ENCODE measurements at places on chromosomes 6 and 20.
A peak's percentile ranks its signal among the peaks of the same experiment; 100 is the strongest.

GRCh38 chr6:149242883-149243282 lies 74.6 kb upstream of the TAB2 start:
- no peak for DNase-seq

DNA sequence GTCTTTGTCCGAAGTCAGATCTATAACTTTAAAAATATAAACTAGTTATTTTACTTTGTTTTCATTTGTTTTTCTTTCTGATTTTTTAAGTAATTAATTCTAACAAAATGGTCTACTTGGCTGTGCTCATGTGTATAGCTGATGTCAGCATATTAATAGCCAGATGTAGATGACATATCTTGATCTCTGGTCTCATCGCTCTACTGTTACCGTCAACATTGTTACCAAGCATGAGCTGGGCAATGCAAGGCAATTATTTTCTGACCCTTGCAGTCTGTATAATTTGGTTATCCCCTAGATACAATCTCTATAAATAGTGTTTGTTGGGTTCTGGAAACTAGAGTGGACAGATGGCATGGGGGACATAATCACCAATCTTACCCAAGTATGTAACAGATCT lies 151.6 kb upstream of the PTPRK start:
- DNase-seq, result no peak

DNA sequence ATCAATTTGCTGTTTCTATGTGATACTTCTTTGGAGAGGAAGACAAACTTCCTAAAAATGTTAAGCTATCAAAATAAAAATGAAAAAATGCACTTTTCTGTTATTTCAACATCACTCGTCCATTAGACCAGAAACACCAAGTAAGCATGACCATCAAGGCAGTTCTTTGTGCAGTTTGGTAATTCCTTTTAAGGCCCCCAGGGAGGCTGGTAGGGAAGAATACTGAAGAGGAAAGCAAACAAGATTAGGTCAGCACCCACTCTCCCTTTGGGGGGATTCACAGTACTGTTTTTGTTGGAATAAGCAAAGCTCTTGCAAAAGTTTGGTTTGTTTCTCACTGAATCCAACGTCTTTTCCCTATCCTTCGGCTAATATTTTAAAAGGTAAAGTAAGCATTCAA lies 206.8 kb upstream of the SLC35B3 start:
- no peak for DNase-seq

- peak; percentile 25 for DNase-seq
Measured at GRCh38 chr20:19695081-19695480, 63.0 kb upstream of the RIN2 start.

- no peak for DNase-seq
Measured at GRCh38 chr6:37988127-37988526, 168.6 kb downstream of the ZFAND3 start.

DNA sequence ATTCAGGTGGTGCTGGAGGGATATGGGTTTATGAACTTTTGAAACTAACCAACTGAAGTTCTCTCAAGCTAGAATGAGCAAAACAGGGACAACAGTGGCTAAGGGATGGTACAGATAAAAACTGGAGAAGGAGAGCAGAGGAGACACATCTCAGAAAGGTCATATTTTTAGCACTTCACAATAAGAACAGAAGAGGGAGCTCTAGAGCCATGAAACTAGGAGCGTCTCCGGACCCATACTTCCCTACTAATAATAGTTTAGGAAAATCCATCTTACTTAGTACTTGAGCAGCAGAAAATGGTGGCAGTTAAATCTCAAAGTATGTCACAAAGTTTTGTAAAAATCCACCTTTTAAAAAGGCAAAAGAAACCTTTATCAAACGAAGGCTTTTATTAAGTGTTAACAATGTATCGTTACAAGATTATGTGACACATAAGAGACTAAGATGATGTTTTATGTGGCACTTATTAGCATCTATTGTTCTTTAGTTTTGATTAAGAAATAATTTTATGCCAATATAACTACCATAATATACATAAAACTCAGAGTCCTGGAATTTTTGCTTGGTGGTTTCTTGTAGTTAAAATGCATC lies 278.6 kb downstream of the TBC1D32 start:
- peak; percentile 65 for DNase-seq

- no peak for DNase-seq
Measured at GRCh38 chr6:8229915-8230756, 127.8 kb upstream of the EEF1E1 start.

GRCh38 chr20:12237772-12238171 lies 320.1 kb downstream of the BTBD3 start:
- no peak for DNase-seq

DNA sequence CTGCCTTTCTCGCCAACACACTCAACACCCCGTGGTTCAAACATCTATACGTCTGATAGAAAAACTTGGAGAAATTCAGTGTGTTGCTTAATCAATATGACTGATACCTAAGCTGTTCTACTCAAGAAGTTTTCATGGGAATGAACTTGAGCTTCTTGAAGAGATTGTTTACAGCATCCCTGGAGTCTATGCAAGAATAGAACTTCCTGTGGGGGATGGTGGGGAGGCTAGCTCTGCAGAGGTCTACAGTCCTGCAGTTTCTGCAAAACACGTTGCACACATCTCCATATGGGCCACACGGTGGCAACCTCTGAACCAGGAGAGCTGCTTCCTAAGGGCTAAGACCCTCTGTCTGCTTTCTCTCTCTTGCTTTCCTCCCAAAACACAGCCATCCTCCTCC lies 32.7 kb upstream of the FANCE start:
- DNase-seq, result no peak

GRCh38 chr6:10977231-10977968 lies 66.7 kb downstream of the ELOVL2 start:
- DNase-seq, result no peak

- peak; percentile 86 for DNase-seq
Measured at GRCh38 chr6:31769684-31770371, 7.3 kb downstream of the VWA7 start.

- DNase-seq, result no peak
Measured at GRCh38 chr20:43658069-43658722, 8.7 kb upstream of the MYBL2 start.

GRCh38 chr20:33237989-33238388 lies 2.2 kb downstream of the BPIFA1 start:
- no peak for DNase-seq

DNA sequence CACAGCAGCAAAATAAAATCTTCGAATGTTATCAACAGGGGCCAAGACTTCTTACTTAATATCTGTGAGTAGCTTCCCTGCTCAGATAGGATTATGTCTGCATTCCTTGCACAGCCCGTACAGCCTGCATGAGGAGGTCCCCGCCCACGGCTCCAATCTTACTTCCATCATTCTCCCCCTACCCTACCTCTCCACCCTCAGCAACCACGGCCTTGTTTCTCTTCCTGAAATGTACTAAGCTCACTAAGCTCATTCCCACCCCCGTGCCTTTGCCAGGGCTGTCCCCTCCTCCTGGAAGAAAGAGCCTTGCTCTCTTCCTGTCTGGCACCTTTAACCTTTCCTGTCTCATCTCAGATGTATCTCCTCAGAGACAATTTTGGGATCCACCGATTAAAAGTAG lies 120.4 kb downstream of the BCAS1 start:
- DNase-seq, result peak; percentile 52

- DNase-seq, result no peak
Measured at GRCh38 chr20:33373735-33374605, 27.3 kb downstream of the CDK5RAP1 start.

DNA sequence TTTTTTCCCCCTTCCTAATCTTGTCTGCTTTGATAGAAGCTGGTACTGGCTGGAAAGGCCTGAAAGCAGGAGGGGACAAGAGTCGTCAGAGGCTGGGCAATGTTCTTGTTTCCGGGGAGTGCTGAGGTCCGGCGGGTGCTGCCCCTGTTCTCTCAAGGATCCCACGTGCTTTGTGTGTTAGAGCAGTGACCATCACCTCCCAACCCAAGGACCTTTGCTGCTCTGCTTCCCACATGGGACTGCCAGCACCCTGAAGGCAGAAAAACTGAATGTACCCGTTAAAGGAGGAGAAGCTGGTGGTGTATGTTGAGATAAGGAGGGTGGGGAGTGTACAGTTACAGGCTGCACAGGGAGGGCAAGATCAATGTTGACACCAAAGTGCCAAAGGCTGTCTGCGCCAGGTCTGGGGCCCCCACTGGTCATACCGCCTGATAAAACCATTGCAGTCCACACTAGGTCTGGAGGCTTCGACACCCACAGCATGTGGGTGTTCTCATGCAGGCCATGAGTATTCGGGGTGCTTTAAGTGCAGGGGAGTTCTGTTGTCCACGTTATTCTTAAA lies 15.0 kb downstream of the C20orf173 start:
- DNase-seq, result no peak

GRCh38 chr6:168623736-168624135 lies 182.8 kb downstream of the SMOC2 start:
- DNase-seq, result no peak

DNA sequence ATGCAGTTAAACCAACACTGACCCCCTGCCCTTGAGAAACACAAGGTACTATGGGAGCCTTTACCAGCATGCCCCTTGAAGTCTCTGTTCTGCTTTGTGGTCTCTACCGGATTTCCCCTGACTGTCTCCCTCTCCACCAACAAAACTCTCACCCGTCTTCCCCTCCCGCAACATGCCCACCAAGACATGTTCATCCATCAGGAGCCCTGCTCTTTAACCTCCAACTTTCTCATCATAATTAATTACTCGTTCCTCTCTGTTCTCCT lies 1.1 kb downstream of the ZNF165 start:
- DNase-seq, result no peak

DNA sequence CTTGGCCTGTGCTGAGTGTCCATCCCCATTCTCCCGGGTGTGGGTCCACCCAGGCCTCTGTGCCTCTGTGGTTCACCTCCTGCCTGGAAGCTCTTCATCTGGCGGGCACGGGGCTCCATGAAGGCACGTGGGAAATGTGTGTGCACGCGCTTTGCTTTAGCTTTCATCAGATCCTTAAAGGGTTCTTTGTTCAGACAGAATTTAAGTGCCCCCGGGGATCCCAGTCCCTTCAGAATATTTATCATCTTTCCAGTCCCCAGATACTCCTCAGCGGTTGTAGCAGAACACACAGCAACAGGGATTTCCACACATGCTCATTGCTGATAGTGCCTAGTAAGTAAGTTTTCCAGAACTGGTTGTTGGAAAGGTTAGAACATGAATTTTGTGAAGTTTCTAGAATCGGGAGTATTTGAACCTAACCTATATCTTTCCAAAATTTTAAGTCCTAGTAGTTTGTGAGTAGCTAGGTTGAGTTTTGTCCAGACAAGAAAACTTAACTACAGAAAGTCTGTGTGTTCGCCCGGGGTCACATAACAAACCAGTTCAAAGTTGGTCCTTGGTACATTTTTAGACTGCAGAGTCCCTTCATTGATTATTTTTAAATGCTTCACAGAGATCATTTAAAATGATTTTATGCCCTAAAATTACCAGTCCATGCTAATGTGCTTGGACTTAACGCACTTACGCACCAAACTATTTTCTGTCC lies 67.7 kb downstream of the RPP40 start:
- DNase-seq, result no peak

GRCh38 chr6:142853244-142854180 lies 91.5 kb downstream of the HIVEP2 start:
- peak; percentile 87 for DNase-seq

GRCh38 chr20:1918491-1919165 lies 23.4 kb downstream of the SIRPA start:
- peak; percentile 27 for DNase-seq

DNA sequence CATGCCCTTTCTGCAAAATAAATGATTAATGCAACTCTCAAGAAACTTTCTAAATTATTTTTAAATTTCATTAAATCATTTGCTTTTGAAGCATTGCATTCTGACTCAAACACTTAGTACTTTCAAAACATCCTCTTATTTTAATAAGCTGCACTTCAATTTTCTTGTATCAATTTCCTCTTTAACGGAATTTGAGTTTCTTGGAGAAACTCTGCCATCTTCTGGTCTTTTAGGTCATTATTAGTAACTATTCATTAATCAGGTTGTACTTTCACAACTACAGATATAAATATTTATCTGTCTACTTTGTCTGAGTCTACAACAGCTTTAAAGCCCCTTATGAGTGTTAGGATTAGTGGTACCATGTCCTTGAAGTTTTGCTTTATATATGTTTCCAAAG lies 30.2 kb downstream of the TMX4 start:
- peak; percentile 30 for DNase-seq

GRCh38 chr20:49941456-49941855 lies 5.3 kb downstream of the RNF114 start:
- DNase-seq, result no peak

GRCh38 chr6:83511901-83512681 lies at the start of gene PRSS35:
PRSS35 (plus strand) TSS chr6:83512534; CDS start chr6:83523442, 10,908 bp downstream.
- peak; percentile 59 for DNase-seq

- peak; percentile 23 for DNase-seq
Measured at GRCh38 chr6:156691018-156691417, 86.2 kb upstream of the ARID1B start.

GRCh38 chr20:57408131-57408530 lies 16.9 kb downstream of the RBM38 start:
- no peak for DNase-seq

- DNase-seq, result peak; percentile 51
Measured at GRCh38 chr20:38434301-38434741, 807 bp downstream of the SNHG17 start.

DNA sequence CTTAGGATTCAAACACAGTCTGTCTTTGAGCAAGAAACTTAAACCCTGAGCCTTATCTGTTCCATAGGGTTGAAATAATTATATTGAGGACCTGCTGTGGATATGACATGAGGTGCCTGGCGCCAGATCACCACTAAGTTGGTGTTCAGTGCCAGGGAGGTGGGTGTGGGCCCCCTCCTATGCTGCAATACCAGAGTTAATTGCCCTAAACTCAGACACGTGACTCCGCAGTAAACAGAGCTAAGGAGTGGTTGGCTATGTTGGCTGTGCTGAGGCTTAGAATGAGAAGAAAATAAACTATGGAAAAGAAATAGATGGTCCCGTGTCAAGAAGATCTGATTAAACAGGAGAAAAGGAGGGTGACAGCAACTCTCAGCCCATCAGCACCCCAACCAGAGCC lies 419.4 kb upstream of the JARID2 start:
- DNase-seq, result no peak

DNA sequence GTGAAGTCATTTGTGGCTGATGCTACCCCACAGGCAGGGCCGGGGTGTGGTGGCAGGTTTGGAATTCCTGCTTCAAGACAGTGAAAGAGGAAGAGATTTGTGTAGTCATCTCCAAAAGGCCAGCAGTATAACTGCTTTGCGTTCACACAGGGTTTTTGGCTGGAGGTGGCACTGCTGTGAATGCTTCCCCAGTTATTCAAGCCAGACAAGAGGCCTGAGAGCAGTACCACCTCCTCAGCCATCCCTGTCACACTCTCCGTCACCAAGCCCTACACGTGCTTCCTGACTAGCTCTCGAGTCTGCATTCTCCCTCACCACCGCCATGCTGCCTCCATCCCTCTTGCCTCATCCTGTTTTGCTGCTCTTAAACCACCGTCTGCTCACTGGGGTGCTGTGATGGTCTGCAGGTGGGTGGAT lies 23.9 kb downstream of the ARMC2 start:
- peak; percentile 65 for DNase-seq

GRCh38 chr6:106182455-106182854 lies 96.3 kb downstream of the PRDM1 start:
- no peak for DNase-seq

Data from suppressor macrophage treated with lipopolysaccharide for 4 hours (primary cell).